ENCODE measurements at places on chromosomes 16 and 17. TPM values are rescaled to one million over a fixed set of nuclear protein-coding genes. Genes with fewer than 3 reads are reported as not detected.

PMP22 gene
- 223 TPM for total RNA-seq

SLC35G6 gene
- not detected for total RNA-seq

ARHGAP27 gene
- 12.6 TPM for total RNA-seq

ITGAX gene
- 1.2 TPM for total RNA-seq

GOSR1 gene
- total RNA-seq: 62.0 TPM

RHBDL1 gene
- total RNA-seq: 1.1 TPM

TEKT5 gene
- not detected for total RNA-seq

ZACN gene
- total RNA-seq: not detected

CD300LD gene
- total RNA-seq: not detected

POLR3E gene
- total RNA-seq: 34.9 TPM

CLEC3A gene
- 0.27 TPM for total RNA-seq

GRAPL gene
- 2.2 TPM for total RNA-seq

PDE6G gene
- total RNA-seq: not detected

CTU2 gene
- total RNA-seq: 19.9 TPM

NPIPA5 gene
- 8.6 TPM for total RNA-seq

CNGB1 gene
- 0.15 TPM for total RNA-seq

HSD17B2 gene
- total RNA-seq: not detected

ZPBP2 gene
- total RNA-seq: not detected

SOX9 gene
- total RNA-seq: 5.4 TPM

MAP3K3 gene
- total RNA-seq: 64.9 TPM

CCL7 gene
- total RNA-seq: 2.2 TPM

DHX58 gene
- total RNA-seq: 21.3 TPM

AMDHD2 gene
- 14.0 TPM for total RNA-seq

RPUSD1 gene
- total RNA-seq: 25.8 TPM

CCL16 gene
- not detected for total RNA-seq

CD300H gene
- total RNA-seq: not detected

Data from gastroesophageal sphincter (tissue), 4 donors.